CD4-positive, alpha-beta T cell treated with Interleukin-21 for 1 hour (primary cell): ENCODE measurements at places on chromosomes 4 and X.

GRCh38 chrX:413322-414201 lies 26.9 kb upstream of the PPP2R3B start:
- DNase-seq, result no peak

DNA sequence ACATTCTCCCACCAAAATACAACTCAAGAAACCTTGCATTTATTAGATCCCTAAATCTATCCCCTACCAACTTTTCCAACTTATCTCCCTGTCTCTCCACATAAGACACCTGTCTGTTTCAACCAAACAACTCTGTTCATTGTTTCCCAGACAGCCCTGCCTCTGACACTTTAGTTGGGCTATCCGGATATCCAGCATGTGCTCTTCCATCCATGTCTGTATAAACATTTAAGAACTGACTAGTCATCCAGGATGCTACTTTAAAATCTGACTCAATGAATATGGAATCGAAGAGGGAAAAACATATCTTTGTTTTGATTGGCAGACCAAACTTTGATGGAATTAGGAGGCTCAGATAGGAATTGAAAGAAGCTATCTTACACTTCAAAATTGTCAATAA lies 143.2 kb upstream of the DCAF8L1 start:
- no peak for DNase-seq

DNA sequence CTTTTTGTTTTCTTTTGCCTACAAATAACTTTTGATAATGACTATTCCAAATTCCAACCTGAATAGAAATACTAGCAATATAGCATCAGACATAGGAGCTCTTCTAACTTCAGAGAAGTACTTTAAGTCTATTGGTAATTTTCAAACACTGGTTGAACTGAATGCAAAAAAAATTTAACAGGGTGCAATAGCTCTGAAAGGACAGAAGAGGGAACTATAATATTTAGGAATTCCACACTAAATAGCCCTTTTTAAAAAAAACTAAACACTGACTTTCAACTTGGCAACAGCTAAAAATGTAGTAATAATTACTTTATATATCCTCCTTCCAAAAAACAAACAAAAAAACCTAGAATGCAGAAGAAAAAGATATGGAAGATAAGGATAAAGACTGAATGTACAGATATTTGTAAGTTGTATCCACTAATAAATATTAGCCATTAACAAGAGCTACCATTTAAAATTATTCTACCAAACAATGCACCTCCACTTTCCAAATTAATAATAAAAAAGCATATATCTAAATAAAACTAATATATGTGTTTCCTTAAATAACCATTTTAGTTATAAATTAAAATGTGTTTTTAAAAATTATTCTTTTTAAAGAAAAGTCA lies 81.4 kb downstream of the FBXW7 start:
- DNase-seq, result peak; percentile 16

GRCh38 chr4:80798082-80798481 lies 232.4 kb upstream of the BMP3 start:
- no peak for DNase-seq

DNA sequence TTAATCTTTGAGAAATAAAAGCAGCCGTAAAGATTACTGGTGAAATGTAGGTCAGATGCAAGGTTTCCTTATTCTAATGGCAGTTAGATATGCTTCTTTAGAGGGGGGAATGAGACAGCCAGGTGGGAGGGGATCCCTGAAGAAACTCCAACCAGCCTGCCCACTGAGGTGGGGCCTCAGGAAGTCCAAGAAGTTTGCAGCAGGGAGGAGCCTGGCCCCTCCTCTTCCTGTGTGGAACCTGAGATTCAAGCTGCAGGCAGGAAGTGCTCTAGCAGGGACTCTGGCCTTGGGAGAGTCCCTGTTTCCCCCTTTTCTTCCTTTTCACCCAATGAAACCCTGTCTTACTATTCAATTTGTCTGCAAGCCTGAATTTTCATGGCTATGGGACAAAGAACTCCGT lies 101.4 kb upstream of the SLITRK2 start:
- DNase-seq, result no peak

GRCh38 chr4:186851291-186852072 lies 127.8 kb upstream of the FAT1 start:
- DNase-seq, result no peak

GRCh38 chr4:44415251-44415650 lies 33.4 kb downstream of the KCTD8 start:
- DNase-seq, result no peak

GRCh38 chr4:7890635-7891393 lies 48.8 kb downstream of the AFAP1 start:
- DNase-seq, result no peak

- DNase-seq, result no peak
Measured at GRCh38 chr4:11544211-11544610, 115.5 kb upstream of the HS3ST1 start.

DNA sequence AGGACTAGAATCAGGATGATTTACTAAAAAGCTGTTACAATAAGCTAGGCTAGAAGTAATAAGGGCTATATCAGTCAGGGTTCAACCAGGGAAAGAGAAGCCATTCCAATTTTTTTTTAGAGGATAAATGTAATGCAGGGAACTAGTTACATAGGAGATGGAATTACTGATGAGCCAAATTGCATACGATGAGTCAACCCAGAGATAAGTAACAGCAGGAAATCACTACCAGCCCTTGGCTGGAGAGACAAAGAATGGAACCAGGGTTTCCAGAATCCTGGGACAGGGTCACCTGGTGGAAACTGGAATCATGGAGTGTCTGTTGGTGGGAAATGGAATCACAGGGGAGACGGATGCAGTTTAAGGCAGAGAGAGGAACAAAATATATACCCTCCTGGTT lies 13.1 kb upstream of the MAGEA4 start:
- no peak for DNase-seq

DNA sequence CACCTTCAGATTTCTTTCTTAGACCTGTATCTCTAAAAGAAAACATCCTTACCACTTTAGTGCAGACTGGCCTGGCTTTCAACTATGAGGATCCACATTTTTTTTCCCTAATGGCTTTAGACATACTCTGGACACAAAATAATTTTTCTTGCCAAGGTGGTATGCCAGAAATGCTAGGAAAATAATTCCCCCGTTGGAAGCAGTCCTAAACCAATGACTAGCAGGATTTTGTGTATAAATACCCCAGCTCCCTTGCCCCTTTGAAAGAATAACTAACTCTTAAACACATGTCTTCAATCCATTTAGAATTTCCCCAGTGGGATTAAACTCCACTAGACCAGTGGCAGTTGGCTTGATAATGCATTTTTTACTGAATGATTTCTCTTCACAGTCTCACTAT lies 500.5 kb upstream of the FTHL17 start:
- DNase-seq, result no peak

DNA sequence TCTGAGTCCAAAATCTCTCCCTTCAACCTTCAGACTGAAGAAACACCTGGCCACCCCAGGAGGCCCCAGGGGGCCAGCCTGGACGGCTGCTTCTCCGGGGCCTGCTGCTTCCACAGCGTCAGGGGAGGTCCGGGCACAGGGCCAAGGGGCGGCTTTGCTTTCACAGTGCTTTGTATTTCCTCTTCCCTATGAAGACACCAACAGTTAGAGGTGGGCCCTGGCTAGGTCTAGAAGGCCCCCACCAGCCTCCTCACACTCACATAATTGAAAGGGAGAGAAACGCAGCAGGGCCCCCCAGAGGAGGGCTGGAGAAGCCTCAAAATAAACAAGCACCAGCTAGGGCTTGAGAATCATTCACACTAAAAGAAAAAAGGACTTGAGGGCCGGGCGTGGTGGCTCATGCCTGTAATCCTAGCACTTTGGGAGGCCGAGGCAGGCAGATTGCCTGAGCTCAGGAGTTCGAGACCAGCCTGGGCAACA lies 17.8 kb downstream of the SCD5 start:
- DNase-seq, result no peak

DNA sequence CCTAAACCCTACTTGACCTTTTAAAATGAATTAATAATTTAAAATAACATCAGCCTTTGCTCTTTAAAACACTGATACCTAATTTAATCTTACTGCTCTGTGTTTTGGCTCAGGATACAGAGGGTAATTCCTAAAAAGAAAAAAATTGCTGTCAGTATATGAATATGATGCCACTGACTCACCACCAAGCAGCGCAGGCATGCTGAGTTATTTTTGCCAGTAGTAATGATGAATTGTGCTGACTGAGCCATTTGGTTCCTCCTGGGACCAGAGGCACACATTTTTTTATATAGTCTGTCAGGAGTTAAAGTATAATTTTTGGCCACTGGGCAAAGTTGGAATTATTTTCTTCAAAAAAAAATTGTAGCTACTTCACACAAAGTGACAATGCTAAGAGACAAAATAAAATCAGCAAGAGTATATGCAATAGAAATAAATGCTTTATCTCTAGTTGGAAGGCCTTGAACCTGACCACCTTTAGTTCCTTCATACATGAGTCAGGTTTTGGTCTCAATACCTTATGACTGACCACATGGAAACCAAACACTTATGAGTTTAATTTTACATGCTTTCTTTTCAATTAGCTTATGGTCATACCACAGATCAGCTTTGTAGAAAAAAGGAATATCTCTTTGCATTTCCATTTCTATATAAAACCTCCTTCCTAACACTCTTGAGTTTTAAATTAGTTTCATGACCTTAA lies 115.1 kb downstream of the PPP3CA start:
- no peak for DNase-seq

GRCh38 chrX:1502241-1502640 lies 34.7 kb downstream of the P2RY8 start:
- no peak for DNase-seq

- DNase-seq, result no peak
Measured at GRCh38 chr4:75745721-75746199, 21.4 kb downstream of the USO1 start.

- DNase-seq, result no peak
Measured at GRCh38 chr4:104964410-104965175, 182.1 kb upstream of the TET2 start.

- no peak for DNase-seq
Measured at GRCh38 chrX:145727476-145727875, 90.2 kb upstream of the SLITRK2 start.

GRCh38 chrX:10833299-10834169 lies 213.1 kb upstream of the MID1 start:
- DNase-seq, result no peak

- DNase-seq, result no peak
Measured at GRCh38 chr4:100348473-100348872, 158.2 kb upstream of the DDIT4L start.

- DNase-seq, result no peak
Measured at GRCh38 chr4:47664051-47664826, 173.6 kb downstream of the CORIN start.

DNA sequence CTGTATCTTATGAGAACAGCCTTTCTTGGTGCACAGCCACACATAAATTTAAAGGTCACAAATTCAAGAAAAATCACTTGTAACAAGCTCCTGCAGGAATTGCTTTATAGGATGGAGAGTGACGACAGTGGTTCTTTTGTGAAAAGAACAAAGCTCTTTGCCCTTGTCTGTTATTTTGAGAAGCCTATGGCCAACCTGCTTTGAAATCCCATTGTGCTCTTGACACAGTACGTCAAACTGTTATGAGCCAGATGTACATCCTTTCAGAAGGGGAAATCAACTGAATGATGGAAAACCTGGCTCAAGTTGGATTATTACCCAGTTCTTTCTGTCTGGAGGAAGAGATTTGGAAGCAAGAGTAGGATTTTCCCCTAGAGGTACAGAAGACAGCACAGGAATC lies 1454.2 kb downstream of the ARAP2 start:
- no peak for DNase-seq

DNA sequence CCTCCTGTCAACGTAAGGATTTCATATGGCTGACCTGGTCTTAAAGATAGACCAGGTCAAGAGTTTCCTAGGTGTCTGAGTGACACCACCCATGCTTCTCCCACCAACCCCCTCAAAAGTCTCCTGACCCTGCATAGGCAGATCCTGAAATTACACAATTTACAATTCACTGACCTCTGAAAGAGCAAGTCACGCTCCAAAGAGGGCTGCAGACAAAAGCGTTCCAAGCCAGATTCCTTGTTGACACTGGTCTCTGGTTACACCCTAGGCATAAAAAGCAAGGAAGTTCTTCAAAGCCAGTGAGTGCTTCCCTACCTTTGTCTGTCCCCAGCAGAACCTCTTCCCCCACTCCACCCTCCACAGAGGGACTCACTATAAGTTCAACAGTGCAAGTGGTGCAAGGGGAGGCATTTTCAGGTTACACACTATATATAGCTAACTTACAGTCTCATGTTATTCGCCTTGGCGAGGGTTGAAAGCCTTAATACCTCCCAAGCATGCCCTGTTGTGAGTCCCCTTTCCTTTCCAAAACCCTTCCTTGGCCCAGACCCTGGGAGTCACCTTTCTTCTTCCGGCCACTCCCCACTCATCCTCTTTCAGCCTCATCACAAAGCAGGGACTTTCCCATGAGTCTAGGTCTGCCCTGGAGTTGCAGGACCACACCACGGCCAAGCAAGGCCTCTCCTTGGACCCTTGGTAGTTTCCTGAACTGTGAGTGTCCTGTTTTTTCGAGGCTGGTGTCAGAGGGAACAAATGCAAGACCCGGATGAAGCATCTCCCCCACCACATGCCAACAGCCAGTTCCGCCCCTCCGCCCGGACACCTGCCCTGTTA lies 58.0 kb upstream of the KLF3 start:
- DNase-seq, result no peak

- no peak for DNase-seq
Measured at GRCh38 chr4:168852387-168852786, 157.7 kb downstream of the CBR4 start.

DNA sequence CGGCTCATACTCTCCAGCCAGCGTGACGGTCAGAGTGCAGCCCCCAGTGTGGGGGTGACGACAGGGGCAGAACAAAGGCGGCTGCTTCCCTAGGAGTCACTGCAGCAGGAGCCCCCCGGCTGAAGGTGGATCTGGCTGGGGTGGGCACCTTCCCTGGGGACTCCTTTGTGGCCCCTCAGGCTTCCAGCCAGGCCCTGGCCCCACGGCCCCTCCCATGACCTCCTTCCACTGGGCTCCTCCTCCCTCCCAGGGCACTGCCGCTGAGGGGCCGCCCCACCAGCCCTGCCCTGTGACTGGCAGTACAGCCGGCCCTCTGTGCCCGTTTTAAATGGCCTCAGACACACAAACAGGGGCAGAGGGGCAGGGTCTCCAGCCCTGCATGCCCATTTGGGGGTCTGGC lies 61.9 kb downstream of the FAM53A start:
- DNase-seq, result no peak

DNA sequence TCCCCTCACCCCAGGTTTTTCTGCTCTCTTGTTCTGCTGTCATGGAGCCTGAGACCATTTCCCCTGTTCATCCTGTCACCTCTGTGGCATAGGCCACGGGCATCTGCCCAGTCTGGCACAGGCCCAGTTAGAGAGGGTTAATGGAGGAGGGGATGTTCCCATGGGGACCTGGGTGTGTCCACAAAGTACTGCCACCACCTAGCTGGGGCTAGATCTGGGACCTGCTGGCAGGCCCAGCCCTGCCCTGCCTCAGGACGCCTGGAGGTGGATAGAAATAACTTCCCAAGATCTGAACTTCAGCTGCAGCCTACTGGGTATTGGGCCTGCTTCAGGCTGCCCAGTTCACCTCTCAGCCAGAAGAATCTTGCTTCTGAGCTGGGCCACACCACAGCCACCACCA lies 13.5 kb downstream of the EFNB1 start:
- no peak for DNase-seq
